Fibroblast of skin of left biceps (primary cell): ENCODE measurements at places on chromosomes 16 and 17.

GRCh38 chr16:68749432-68749831, 12.3 kb downstream of the CDH1 start:
- no peak for DNase-seq

- DNase-seq, result peak; percentile 25
Measured at GRCh38 chr16:48687421-48688038, 77.5 kb upstream of the N4BP1 start.

GRCh38 chr16:21301895-21302291, 23.8 kb upstream of the CRYM start:
- no peak for DNase-seq

DNA sequence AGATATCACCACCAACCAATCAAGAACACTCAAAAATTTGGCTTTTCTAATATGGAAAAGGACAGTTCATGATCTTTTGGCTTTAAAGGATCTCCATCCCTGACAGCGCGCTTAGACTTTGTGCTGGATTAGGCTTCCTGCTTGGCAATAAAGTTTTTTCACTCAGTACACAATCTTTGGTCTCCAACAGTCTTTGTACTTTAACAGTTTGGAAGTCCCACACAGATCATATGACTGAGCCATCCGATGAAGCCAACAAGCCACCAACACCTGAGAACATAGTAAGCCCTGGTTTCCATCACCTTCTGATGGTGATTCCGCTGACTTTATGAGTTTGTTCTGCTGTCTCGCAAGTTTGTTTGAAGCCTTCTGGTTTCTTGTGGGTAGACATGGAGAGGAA, 34.3 kb downstream of the SMURF2 start:
- no peak for DNase-seq

GRCh38 chr17:63512896-63513644, 10.1 kb upstream of the KCNH6 start:
- no peak for DNase-seq

- DNase-seq, result no peak
Measured at GRCh38 chr17:73359987-73360410, 48.2 kb upstream of the CDC42EP4 start.

DNA sequence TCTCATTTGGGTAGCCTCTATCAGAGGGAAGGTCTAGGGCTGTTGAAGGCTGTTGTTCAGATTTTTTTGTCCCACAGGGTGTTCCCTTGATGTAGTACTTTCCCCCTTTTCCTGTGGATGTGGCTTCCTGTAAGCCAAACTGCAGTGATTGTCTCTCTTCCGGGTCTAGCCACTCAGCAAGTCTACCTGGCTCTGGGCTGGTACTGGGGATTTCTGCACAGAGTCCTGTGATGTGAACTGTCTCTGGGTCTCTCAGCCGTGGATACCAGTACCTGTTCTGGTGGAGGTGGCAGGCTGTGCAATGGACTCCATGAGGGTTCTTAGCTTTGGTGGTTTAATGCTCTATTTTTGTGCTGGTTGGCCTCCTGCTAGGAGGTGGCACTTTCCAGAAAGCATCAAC, 23.3 kb upstream of the CCR7 start:
- DNase-seq, result no peak

- DNase-seq, result no peak
Measured at GRCh38 chr17:6603744-6604325, 36.7 kb downstream of the KIAA0753 start.

DNA sequence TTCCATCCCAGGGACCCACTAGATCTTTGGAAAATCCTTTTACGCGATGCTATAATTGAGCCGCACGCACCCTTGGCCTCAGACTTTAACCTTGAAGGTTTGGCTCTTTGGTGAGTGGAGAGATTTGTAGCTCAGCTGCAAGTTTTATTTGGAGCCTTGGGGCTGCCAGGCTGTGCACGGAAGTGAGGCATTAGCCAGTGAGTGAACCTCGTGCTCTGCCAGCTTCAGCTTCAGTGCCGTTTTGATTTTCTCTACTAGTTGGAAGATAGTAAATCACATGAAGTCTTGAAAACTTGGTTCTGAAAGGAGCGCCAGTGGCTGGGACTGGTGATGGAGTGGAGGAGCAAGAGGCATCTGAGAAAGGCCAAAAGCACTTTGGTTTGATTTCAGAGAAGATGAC, 17.3 kb downstream of the CRHR1 start:
- no peak for DNase-seq

DNA sequence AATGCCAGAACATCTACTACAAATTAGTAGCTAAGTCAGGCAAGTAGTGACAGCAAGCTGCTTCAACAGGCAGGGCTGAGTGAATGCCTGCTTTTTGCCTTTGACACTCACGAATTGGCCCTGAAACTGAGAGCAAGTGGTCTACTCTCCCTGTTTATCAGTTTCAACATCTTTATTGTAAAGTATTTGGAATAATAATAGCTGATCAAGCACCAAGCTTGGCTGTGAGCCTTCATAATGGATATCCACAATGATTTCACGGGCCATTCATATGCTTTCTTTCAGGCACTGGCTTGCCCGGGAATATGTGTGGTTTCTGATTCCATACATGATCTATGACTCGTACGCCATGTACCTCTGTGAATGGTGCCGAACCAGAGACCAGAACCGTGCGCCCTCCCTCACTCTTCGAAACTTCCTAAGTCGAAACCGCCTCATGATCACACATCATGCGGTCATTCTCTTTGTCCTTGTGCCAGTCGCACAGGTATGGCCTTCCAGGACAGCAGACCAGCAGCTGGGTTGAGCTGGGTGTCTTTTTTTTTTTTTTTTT, 5.2 kb downstream of the TLCD3A start:
- no peak for DNase-seq

DNA sequence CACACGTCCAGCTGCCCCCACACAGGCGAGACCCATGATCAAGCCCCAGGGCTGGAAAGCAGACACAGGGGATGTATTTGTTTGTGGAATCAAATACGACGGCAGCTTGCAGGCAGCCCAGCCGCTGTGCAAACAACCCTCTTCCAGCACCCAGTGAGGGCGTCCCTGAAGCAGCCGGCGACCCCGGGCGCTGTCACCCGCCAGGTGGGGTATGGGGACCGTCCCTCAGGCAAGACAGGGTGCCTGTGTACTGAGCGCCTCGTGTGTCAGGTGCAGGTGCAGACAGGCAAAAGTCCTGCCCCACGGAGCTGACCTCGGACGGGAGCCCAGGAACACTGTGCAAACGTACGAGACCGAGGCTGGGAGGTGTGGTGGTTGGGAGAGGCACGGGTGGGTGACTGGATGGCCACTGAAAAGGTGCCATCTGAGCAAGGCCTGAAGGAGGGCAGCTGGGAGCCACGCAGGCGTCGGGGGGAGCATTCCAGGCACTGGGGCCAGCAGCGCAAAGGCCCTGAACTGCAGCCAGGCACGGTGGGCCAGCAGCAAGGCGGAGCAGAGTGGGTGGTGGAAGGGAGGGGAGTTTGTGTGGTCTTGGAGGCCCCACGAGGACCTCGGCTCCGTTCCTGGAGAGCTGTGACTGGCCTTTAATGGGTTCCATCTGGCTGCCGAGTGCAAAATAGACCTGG, 48.5 kb downstream of the CBFA2T3 start:
- no peak for DNase-seq

- peak; percentile 30 for DNase-seq
Measured at GRCh38 chr17:82963104-82963950, 116.1 kb upstream of the METRNL start.

DNA sequence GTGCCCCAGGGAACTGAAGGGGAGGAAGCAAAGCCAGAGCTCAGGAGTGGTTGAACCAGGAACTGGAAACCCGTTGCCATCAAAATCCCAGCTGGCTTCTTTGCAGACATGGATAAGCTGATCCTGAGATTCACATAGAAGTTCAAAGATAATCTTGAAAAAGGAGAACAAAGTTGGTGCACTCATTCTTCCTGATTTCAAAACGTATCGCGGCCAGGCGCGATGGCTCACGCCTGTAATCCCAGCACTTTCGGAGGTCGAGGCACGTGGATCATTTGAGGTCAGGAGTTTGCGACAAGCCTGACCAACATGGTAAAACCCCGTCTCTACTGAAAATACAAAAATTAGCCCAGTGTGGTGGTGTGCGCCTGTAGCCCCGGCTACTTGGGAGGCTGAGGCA, 7.1 kb downstream of the RAP1GAP2 start:
- DNase-seq, result no peak

- DNase-seq, result no peak
Measured at GRCh38 chr16:48110982-48111381, 44.8 kb downstream of the ABCC12 start.

- DNase-seq, result no peak
Measured at GRCh38 chr17:77570565-77570898, 388.0 kb upstream of the TNRC6C start.

GRCh38 chr16:87979352-87979751, 28.1 kb downstream of the BANP start:
- no peak for DNase-seq

DNA sequence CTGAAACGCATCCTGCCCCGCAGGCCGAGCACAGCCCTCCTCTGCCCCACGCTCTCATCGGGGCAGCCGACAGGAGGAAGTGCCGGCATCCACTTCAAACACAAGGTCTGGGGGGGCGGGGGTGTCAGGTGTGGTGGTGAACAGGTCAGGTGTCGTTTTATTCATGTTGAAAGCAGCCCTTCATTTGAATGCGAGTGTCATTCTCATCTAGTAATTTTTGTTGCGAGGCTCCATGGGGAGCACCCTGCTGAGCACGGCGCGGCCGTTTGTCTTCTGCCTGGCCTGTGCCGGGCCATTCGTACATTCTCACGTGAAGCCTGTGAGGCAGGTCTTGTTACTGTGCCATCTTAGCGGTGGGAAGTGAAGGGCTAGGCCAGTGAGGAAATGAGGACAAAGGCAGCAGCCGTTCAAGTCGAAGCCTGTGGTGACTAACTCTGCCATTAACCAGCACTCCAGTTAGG, 1.9 kb downstream of the ACSF3 start:
- DNase-seq, result no peak

- DNase-seq, result no peak
Measured at GRCh38 chr16:5020551-5020950, 13.2 kb downstream of the NAGPA start.

- no peak for DNase-seq
Measured at GRCh38 chr17:55620023-55620422, 102.6 kb downstream of the TMEM100 start.

- no peak for DNase-seq
Measured at GRCh38 chr17:14745541-14745940, 444.7 kb downstream of the HS3ST3B1 start.

DNA sequence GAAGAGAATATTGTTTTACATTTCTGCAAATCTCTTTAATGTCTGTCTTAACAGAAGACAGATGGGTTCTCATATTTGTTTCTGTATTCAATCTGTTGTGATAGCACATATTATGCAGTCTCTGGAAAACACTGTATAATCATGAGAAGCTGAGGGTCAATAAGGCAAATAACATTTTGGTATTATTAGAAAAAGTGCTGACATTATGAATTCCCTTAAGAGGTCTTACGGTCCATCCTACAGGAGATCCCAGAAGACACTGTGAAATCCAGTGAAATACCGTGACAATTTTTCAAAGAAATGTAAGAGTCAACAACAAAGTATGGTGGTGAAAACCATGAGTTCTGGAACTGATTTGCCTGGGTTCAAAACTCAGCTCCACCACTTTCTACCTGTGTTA, 42.3 kb downstream of the ABCA5 start:
- DNase-seq, result no peak

DNA sequence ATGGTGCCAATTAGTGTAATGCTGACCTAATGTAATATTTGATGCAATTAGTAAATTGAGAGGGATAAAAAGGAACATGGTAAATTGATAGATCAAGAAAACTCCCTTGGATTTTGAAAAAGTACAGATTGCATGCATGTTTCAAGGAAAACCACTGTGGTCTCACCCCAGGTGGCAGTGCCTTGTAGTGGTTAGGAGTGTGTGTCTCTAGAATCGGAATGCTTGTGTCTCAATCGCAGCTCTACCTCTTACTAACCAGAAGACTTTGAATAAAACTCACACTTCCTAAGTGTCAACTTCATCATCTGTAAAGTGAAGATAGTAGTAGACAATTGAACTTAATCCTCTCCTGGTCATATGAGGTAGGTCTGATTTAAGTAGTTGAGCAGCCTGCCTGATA, 128.9 kb upstream of the GOT2 start:
- no peak for DNase-seq

DNA sequence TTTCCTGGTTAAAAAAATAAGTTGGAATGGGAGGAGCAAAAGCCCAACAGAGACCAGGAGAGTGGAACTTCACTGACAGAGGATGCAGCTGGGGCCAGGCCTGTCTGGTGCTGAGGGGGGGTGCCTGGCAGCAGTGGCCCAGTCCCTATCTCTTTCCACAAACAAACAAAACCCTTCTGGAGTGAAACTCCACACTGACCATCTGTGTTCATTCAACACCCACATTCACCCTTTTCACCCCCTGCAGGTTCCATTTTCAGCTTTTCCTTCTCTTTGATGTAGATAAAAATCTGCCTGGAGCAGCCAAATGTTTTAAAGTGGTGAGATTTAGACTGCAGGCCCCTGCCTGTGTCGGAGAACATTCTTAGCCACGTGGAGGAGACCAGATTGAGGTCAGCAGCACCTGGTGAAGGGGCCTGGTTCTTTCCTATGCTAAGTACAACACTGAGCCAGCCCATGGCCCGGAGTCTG, 161.4 kb upstream of the CDH11 start:
- no peak for DNase-seq

- DNase-seq, result no peak
Measured at GRCh38 chr16:5412731-5413130, 315.1 kb upstream of the EEF2KMT start.

DNA sequence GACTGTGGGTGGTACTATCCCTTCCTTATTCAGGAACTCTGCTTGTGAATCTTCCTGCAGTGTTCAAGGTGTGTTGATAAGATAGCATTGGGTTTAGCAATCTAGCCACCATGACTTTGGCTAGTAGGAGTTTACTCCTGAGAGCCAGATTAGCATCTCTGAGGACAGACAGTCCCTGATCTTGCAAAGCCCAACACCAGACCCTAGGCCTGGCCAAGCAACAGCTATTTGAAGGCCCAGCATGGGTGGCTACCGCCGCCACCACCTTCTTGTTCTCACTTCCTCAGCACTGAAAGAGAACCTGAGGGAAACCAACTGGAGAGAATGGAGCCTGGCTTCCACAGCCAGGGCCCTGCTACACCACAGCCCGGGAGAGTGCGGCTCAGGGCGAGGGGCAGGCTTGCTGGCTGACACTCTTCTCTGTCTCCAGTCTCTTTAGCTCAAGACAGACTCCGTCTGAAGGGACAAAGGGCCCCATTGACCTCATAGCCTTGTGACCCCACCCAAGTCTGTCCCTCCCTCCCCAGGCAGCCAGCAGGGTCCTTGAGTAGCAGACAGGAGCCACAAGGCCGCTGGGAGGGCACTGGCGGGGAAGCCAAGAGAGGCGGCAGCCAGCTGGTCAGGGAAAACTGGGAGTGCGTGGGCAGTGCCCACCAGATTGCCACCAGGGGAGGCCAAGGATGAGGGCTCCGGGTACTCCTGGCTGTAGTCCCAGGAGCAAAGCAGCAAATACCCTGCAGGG, 10.9 kb upstream of the ARHGAP23 start:
- DNase-seq, result no peak

- no peak for DNase-seq
Measured at GRCh38 chr17:78184868-78185267, 2.0 kb downstream of the TK1 start.
